NCI-H446 treated with DMSO at 0.1 percent for 48 hours (cell line): ENCODE measurements at places on chromosomes 5 and 9.

- peak; percentile 15 for DNase-seq
Measured at GRCh38 chr9:111298731-111299598, 31.1 kb downstream of the OR2K2 start.

DNA sequence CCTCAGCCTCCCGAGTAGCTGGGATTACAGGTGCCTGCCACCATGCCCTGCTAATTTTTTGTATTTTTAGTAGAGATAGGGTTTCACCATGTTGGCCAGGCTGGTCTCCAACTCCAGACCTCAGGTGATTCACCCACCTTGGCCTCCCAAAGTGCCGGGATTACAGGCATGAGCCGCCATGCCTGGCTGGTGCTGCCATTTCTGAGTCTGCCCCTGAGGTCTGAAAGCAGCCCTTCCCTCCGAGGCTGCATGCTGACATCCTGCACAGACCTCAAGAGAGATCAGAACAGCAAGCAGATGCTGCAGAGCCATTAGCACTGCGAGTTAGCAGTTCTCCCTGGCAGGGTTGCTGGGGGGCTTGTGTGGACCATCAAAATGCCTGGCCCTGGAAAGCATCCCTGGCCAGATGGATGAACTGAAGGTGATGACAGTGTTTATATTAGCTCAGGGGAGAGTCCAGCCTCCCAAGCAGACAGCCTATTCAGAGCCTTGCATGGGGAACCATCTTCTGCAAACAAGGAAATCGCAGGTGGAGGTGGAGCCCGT is 176.5 kb upstream of the PANK3 start:
- DNase-seq, result no peak

DNA sequence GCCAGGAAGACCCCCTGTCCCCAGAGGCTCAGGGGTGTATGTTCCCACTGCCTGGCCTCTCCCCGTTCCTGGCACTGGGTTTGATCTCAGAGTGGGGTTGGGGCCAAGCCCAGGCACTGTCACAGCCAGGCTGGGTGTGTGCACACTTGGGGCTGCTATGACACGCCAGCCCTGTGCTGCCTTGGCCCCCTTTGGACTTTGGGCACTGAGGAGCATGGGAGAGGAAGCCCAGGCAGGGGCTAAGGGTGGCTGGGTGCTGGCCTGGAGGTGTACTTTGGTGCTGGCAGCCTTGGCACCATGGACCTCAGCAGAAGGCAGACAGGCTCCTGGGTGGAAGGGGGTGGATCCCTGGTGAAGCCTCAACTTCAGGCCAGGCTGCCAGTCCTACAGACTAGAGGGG is 223.6 kb upstream of the ISL1 start:
- DNase-seq, result no peak

DNA sequence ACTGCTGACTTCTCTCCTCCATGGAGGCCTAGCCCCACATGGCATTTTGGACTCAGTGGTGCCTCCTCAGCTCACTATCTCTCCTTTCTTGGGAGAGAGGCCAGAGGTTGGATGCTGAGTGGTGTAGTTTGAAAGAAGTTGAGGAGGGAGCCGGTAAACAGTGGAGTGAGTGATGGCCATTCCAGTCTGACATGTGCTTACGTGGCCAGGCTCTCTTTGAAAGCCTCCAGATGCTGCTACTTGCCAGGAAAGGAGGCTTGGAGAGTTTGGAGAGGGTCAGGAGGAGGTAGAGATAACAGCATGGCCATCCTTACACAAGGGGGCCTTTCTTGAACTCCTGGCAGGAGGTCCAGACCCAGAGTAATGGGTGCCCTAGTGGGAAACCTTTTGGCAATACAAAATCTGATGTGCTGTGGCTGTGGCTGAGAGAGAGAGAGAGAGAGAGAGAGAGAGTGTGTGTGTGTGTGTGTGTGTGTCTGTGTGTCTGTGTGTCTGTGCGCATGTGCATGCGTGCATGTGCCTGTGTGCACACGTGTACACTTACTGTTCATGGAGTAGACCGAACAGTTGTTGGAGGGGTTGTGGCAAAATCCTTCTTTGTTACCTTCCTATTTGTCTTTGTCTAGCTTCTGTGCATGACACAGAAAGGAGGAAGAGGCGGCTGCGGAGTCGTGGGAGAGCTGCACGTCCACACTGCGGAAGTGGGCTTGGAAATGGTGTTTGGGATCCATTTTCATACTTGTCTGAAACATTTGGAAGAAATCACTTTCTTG is 37.8 kb downstream of the RALGPS1 start:
- DNase-seq, result no peak

DNA sequence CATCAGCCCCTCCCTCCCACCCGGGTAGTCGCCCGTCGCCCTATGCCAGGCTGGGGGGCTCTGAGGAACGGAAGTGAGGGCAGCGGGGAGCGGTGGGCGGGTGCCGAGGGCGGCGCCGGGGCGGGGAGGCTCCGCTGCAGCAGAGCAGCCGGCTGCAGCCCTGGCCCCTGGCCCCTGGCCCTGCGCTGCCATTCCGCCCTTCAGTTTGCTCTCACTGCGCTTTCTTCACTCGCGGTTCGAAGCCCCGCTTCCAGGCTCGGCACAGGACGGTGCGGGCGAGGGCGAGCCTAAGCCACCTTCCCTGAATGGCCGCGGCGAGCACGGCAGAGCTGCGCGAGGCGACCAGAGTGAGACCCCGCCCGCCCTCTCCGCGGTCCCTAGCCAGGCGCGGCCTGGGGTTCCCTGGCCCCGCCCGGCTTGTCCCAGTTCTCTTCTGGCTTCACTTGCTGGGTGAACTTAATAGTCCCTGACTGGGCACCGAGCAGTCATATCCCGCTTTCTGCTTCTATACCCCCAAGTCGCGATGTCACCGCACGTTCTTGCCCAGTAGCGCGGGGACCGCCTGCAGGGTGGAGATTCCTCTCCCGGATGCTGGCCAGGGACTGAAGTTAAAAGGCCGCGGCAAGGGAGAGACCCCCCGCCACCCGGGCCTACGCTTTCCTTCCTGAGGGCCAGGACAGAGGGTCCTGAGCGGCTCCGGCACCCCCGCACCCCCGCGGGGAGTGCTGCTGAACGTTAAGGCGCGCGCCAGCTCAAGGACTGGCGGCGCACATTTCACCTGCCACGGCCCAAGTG is 623 bp upstream of the TRIM36 start:
- DNase-seq, result no peak
